Urothelium cell line (cell line): ENCODE measurements at places on chromosomes 2 and 18.

GRCh38 chr2:159455330-159455918 lies 160.9 kb downstream of the BAZ2B start:
- no peak for DNase-seq

DNA sequence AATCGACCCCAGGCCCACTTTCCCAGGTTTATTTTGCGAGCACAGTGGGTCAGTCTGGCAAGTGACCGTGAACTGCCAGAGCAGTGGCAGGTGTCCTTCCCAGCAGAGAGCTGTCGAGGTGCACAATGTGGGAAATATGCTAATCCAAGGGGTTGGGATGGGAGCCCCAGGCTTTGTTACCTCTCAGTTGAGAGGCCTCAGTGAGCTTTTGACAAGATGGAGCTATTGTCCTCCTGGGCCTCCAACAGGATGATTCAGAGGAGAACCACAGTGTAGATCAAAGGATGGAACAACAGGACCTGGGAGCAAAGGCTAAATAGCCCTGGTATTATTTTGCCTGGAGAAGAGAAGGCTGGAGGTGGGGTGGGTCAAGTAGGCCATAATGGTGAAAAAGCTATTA lies 150.8 kb downstream of the NCKAP5 start:
- no peak for DNase-seq

GRCh38 chr2:199111458-199111857 lies 346.3 kb downstream of the SATB2 start:
- DNase-seq: no peak

DNA sequence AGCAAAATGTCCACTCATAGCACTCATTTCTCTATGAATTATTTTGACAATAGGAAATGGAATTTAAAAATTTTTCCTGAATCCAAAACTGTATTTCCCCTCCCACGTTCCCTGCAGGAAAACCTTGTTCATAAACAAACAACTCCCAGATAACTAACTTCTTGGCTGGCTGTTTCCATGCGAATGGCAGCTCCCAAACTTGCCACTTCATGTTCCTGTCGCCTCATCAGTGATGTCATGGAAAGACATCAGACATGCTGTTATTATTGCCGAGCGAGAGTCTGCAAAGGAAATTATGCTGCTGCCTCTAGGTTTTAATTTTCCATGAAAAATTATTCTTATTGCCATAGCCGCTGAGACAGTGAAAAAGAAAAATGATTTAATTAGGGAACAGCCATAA lies 117.0 kb upstream of the RIOK3 start:
- DNase-seq: no peak

DNA sequence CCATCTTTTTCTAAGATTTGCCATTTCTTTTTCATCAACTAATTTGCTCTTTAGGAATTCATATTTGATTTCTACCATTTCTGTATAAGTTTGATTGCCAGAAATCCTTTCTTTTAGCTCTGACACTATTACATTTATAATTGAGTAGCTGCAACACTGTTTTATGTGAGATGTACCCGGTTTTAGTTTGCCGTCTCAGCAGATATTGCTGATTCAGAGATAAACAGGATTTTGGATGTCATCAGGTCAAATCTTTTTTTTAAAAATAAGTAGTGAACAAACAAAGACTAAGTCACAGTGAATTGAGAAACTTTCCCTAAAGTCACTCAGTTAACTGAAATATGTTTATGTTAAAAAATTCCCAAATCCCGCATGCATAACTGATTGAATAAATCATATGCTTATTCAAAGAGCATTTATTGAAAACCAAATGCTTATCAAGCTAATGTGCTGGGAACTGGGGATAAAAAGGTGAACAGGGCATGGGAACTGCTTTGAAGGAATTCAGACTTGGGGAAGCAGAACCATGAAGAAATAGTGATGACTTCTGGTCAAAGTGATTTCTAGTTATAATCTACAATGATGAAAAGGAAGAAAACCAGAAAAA lies 19.5 kb upstream of the CCDC102B start:
- DNase-seq: no peak
